ENCODE measurements at places on chromosomes 3 and 15.
A peak's percentile ranks its signal among the peaks of the same experiment; 100 is the strongest.

GRCh38 chr15:71116366-71116765 lies 1.1 kb downstream of the THSD4 start:
- no peak for DNase-seq

- DNase-seq = no peak
Measured at GRCh38 chr3:37028329-37028728, 35.0 kb downstream of the MLH1 start.

GRCh38 chr3:191123231-191123630 lies 75.8 kb upstream of the OSTN start:
- no peak for DNase-seq

DNA sequence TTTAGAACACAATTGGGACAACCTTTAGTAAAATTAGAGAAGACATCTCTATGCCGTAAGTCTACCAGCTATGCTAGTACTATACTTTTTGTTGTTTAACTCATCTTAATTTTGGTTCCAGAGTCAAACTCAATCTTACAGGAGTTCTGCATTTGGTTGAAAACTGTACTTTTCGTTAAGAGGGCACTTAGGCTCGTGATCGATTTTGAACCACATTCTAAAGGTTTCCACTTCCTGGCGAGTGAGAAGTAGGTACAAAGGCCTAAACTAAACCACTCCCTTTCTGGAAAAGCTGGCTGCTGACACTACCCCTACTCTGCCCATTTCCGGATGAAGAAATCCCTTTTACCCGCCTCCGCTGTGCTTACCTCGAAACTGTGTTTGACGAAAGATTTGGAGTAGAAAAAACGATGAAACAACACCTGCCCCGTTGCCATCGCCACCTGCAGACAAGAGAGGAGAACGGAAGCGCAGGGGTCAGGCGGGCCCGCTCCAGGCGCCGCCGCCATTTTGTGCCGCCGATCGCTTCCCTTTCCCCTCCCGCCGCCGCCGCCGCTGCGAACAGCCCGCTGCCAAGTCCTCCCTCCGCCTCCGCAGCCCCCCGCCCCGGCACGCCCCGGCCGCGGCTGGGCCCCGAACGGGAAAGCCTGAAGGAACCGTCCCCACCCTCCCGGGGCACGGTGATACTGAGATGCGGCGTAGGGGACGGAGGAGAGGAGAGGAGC lies 748 bp downstream of the CCNL1 start:
- DNase-seq = no peak

DNA sequence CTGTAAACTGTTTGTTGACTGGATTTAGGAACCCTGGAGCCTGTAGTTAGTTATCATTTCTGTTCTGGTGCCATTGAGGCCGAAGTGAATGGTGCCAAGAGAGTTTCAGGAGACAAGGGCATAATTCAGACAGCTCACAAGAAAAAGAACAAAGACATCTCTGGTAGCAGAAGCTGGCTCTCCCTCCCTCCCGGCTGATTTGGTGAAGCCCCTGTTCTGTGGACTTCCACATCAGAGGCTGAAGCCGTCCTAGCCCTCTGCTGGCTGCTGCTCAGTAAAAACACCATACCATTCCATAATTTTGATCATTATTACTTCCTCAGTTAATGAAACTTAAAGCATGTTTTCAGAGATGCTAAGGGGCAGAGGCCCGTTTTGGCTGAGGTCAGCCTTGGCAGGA lies 381.2 kb upstream of the WNT5A start:
- no peak for DNase-seq

DNA sequence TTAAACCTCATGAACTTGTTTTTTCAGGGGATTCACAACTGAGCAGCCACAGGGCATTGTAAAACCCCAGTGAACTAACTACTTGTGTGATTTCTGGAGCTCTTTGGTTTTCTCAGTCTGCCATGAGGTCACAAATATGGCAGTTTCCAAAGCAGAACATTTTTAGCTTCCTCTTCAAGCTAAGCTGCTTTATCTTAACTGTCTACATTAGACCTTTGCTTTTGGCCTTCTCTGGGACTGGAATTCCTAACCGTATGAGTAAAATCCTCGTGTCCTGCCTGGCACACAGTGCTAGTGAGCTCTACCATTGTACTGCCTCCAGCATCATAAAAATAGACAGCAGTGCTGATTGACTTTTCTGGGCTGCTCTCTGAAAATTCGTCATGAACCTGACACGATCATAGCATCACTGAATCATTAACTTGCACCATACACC lies 22.1 kb downstream of the CDIN1 start:
- DNase-seq = no peak

GRCh38 chr15:37136666-37137065 lies 36.3 kb upstream of the MEIS2 start:
- no peak for DNase-seq

GRCh38 chr15:85955501-85956391 lies 123.9 kb upstream of the AGBL1 start:
- no peak for DNase-seq

GRCh38 chr3:32865383-32865782 lies 47.6 kb downstream of the TRIM71 start:
- no peak for DNase-seq

GRCh38 chr15:23869396-23869795 lies 182.3 kb upstream of the NDN start:
- DNase-seq = peak; percentile 44

GRCh38 chr3:79097964-79098660 lies 669.7 kb downstream of the ROBO1 start:
- DNase-seq = no peak

DNA sequence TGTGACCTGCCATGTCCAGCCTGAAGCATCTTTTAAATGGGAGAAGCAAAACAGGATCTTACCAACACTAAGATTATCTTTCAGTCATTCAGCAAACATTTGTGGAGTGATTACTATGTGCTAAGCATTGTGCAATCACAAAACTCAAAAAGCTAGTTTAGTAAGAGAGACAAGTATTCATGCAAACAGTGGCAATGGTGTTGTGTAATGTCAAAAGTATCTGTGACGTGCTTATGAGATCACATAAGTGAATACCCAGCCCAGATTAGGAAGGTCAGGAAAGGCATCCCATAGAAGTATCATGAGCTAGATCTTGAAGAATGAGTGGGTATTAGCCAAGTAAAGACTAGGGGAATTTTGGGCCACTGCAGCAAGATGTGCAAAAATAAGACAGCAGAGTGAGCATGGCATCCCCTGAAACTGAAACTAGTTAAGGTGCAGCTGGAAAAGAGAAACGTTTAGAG lies 32.1 kb downstream of the SEC62 start:
- DNase-seq = no peak

DNA sequence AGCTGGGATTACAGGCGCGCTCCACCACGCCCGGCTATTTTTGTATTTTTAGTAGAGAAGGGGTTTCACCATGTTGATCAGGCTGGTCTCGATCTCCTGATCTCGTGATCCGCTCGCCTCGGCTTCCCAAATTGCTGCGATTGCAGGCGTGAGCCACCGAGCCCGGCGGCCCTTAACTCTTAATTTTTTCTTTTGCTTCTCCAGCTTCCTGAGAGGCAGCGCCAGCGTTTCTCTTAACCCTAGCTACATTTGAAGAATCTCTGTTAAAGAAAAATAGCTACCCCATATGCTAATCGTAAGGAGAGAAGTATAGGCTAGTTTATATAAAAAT lies 465 bp upstream of the GK5 start:
- DNase-seq = no peak

DNA sequence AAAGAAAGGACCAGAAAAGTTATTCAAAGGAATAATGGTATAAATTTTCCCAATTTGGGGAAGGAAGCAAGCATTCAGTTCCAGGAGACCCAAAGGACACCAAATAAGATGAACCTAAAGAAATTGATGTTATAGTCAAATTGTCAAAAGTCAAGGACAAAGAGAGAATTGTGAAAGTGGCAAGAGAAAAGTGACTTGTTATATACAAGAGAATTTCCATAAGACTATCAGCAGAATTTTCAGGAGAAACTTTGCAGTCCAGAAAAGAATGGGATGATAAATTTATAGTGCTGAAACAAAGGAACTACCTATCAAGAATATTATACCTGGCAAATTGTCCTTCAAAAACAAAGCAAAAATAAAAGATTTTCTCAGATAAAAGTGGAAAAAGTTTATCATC lies 43.8 kb upstream of the FOXB1 start:
- no peak for DNase-seq

DNA sequence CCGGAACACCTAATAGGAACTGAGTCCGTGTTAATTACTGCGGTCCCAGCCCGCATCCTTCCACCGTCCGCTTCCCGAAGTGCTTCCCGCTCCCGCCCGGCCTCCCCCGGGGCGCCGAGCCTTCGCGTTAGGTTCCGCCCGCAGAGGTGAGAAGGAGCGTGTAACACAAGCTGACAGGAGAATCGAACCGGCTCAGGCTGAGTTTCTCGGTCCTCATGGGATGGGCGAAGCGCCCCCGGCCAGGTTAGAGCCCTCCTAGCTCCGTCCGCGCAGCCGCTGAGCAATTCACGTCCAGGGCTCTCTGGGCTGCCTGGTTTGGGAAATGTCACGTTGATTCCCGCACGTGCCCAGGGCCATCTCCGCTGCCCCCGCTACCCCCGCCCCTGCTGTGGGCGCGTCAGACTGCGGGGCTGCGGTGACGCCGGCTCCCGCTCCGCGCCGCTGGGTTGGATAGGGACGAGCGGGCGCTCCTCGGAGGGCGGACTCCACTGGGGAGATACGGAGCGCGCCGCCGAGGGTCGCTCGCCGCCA lies 954 bp downstream of the CLDN11 start:
- DNase-seq = no peak

DNA sequence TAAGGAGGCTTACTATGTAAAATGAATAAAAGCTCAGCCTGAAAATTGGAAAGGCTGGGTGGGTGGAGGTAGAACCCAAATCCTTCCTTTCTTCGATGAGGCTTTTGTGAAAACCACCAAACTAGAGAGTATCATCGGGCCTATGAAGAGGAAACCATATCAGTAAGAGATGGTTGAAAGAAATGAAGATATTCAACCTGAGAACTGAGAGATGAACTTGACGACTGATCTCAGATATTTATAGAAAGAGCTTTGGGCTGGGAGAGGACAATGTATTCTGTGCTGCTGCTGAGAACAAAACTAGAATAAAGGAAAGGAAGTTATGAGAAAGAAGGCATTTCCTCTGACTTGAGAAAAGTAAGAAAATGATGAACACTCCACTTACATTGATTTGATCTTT lies 236.6 kb downstream of the KCNH8 start:
- DNase-seq = no peak

DNA sequence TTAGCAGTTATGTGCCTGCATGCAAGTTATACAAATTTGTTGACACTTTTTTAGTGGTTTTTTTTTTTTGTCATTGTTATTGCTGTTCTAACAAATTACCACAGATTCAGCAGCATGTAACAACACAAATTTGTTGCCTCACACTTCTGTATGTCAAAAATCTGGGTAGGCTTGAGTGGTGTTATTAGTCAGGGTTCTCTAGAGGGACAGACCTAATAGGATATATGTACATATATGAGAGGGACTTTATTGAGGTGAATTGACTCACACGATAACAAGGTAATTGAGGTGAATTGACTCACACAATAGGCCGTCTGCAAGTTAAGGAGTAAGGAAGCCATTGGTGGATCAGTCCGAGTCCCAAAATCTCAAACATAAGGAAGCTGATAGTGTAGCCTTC lies 15.0 kb upstream of the PLSCR1 start:
- no peak for DNase-seq

DNA sequence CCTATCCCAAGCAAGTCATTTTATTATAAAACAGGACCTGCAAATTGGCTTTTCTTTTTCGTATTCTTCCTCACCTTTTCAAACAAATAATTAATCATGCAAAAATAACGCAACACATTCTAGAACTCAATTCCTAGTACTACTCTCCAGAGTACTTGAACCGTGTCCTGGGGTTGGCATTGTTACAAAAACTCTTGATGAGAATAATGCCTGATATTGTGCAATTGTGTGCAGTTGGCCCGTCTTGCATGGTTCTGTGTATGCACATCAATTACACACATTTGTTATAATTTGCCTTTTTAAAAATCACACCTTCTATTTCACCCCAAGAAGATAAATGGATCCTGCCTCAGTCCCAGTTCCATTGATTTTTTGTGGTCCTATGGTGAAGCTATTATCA lies 205.4 kb downstream of the EPHB1 start:
- no peak for DNase-seq

DNA sequence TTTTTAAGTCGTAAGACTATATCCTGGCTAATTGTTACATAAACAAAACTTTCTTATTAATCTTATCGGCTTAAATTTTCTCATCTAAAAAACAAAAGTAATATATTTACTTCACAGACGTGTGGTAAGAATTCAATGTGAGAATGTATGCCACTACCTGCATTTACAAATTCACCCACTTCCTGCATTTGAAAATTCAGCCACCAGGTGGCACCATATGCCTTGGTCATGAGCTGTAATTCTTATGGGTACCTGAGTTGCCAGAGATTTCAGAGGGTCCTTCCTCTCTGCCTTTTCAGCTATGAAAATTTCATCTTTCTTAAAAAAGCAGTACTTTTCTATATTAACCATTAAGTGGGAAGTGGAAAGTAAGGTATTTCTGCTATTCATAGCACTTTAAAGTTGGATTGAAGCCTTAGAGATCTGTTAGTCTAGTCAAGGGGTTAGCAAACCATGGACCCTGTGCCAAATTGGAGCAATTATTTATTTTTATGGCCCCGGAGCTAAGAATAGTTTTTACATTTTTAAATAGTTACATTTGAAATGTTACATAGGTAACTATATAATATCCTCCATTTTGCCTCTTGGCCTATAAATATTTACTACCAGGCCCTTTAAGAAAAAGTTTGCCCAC lies 127.8 kb downstream of the HCN4 start:
- DNase-seq = peak; percentile 45

- DNase-seq = no peak
Measured at GRCh38 chr3:4766263-4766662, 213.0 kb upstream of the BHLHE40 start.

DNA sequence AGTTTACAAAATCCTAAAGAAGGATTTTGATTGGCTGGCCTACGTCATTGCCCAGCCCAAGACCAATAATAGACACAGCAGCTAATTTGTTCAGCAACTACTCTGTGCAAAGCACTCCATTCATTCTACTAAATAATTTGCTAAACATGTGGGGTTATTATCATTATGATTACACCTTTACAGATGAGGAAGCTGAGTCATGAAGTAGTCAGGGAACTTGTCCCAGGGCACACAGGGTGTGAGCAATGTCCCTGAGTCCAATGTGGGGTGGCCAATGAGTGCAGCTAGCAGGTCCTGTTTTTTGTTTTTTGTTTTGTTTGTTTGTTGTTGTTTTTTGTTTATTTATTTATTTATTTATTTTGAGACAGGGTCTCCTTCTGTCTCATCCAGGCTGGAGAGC lies 183.6 kb downstream of the ABHD5 start:
- no peak for DNase-seq

DNA sequence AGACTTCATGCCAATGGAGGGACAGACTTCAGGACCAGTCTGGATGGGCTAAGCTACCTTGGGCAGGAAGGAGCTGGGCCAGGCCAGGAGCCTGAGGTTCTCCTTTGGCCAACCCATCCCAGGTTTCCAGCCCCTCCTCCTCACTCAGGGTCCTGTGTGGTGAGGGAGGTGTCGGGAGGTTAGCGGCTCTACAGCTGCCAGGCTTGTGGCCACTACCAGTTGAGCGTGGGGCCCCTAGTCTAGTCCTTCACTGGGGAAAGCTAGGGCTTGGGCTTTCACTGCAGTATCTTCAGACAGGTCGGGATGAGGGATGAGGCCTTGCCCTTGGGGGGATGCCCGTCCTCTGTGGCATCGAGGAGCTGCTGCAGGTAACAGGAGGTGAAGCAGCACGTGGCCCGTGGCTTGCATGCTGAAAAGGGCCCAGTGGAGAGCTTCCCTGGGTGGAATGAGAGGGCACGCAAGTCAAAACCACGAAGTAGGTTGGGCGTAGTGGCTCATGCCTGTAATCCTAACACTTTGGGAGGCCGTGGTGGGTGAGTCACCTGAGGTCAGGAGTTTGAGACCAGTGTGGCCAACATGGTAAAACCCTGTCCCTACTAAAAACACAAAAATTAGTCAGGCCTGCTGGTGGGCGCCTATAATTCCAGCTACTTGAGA lies 8.5 kb upstream of the FANCD2 start:
- DNase-seq = no peak

All from right renal pelvis (tissue), 4 donors.